Thymus (tissue), 14 donors: ENCODE measurements at places on chromosomes 16 and 17. TPM values are rescaled to one million over a fixed set of nuclear protein-coding genes. Genes with fewer than 3 reads are reported as not detected.

DNA sequence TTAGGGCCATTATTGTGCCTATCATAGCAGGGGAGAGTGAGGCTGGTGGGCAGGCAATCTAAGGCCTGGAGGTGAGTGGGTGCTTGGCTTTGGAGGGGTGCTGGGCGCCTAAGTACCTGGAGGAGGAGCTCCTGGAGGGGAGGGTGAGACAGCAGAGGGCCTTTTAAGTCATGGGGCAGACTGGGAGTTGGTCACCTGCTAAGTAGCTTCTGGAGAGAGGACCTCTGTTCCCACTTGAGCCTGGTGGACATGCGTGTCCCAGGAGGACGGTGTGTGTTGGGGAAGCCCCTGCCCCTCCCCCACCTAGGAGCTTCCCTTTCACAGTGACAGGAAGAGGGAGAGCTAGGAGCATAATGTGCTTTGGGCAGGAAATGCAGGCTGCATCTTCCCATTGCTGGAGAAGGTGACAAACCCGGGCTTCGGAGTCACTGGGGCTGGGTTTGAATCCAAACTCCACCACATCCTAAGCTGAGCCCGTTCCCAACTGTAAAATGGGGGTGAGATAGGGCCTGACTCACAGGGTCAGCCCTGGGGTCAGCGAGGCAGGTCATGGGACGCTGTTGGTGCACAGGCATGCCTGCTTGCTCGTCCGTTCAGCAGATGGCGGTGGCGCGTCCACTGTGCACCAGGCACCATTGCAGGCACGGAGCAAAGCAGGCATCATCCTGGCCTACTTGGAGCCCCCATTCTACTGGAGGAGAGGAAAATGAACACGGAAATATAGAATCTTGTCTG lies 37.9 kb downstream of the CMIP start:
- DNase-seq, result no peak

- DNase-seq, result no peak
These were observed 100.1 kb upstream of the CHMP6 start for GRCh38 chr17:80891397-80892018.

- DNase-seq, result no peak
These were observed 31.7 kb downstream of the PIK3R6 start for GRCh38 chr17:8835631-8836364.

DNA sequence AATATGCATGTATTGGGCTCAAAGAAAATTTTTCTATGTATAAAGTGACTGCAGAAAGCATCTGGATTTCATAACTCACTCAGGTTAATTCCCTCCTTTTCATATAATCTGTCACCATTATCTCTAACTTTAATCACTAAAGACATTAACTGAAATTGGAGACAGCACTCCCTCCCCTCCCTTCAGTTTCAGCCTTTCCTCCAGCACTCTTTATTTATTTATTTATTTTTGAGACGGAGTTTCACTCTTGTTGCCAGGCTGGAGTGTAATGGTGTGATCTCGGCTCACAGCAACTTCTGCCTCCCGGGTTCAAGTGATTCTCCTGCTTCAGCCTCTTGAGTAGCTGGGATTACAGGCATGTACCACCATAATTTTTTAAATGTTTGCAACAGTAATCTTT lies 43.1 kb downstream of the CDH8 start:
- no peak for DNase-seq

DNA sequence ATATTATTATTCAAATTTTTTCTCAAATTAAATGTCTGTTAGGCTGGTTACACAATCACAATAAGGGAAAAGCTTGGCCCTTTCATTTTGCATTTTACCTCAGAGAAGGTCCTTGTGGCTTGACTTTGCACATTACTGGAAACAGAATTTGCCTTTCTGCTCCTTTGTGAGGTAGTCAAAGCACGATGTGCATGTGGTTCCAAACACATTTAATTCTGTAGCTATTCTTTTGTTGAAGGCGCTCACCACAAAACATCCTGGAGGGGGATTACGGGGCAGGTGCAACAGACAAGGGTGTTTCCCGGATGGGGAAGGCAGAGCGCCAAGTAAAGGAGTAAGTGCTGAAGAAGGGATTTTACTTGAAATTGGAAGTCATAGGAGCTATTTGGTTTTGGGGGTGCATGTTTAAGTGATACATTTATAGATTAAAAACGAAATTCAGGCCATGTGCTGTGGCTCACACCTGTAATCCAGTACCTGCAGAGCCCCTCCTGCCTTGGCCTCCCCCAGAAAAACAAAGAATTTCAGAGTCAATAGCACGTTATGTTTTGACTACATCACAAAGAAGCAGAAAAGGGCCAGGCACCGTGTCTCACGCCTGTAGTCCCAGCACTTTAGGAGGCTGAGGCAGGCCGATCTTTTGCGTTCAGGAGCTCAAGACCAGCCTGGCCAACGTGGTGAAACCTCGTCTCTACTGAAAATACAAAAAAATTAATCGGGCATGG lies 31.2 kb upstream of the TENT4B start:
- DNase-seq, result peak; percentile 43

DNA sequence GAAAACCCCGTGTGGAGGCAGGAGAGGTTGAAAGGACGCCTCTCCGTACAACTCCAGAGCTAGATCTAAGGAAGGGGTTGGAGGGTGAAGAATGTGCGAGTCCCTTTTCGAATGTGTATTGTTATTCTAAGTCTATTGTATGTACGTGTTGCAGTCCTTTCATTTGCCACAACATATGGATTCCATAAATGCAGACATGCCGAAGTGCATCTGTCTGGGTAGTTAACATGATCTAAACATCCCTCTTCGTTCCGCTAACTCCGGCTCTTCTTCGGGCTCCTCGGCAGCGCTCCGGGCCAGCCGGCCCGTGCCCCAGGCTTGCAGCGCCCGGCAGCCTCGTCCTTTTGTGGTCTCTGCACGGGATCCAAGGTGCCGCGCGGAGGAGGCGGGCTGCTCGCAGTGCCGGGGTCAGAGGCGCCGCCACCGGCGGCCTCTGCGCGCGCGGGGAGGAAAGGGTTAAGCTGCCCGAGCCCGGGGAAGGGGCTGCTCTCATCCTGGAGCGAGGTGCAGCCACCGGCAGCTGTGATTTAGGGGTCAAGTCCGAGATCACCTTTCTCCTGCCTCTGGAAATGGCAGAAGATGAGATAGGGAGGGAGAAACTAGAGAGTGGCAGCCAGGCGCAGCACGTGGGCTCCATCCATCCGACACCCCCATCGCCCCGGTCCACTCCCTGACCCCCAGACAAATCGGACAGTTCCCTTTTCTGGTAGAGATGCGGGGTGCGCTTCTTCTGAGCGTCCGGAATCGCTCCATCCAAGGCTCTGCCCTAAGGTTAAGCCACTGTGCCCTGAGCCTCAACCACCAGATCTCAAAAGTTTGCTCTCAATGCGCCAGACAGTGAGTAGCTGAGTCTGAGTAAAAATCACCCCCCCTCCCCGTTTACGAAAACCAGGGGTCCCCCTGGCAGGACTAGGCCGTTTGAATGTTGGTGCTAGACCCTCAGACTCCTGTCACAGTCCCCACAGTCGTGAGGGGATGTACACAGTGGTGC lies 15.1 kb upstream of the ZFHX3 start:
- DNase-seq, result no peak

DNA sequence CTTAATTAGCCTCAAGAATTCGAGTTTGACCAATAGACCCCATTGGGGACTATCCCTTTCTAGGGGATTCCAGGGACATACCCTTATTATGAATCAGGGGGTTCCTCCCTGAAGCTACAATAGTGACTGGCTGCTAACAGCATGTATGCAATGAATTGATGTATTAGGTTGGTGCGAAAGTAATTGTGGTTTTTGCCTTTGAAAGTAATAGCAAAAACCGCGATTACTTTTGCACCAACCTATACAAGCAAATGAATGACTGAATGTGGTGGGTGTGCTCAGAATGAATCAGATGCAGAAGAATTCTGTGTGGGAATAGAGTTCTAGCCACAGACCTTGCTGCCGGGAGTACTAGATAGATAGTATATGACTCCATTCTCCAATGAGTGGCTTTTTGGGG lies 76.7 kb downstream of the HLF start:
- DNase-seq, result no peak

GRCh38 chr17:28177351-28177750 lies 134.9 kb downstream of the NLK start:
- DNase-seq, result no peak

- no peak for DNase-seq
These were observed 385.2 kb downstream of the CDH13 start for GRCh38 chr16:83011939-83012338.

The NKIRAS2 gene
- 24.1 TPM for total RNA-seq

The AXIN1 gene
- 20.0 TPM for total RNA-seq

The RAB37 gene
- total RNA-seq, result 19.9 TPM
